ENCODE measurements at places on chromosomes 5 and 9.
A peak's percentile ranks its signal among the peaks of the same experiment; 100 is the strongest.

DNA sequence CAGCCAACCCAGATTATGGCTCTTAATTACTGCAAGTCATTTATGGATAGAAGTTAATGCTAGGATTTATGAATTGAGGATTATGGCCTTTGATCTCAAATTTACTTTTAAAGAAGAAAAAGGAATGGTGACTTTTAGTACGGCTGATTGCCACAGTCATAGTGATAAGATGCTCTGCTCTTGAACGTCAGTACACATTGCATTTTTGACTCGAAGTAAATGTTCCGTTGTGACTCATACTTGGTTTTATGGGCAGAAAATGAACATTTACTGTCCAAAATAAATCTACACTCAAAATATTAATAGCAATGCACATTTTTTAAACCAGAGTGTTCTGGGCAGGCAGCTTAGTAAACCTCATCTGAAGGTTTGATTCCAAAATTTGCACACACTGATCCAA lies 830 bp downstream of the ADAMTSL1 start:
- DNase-seq: no peak

DNA sequence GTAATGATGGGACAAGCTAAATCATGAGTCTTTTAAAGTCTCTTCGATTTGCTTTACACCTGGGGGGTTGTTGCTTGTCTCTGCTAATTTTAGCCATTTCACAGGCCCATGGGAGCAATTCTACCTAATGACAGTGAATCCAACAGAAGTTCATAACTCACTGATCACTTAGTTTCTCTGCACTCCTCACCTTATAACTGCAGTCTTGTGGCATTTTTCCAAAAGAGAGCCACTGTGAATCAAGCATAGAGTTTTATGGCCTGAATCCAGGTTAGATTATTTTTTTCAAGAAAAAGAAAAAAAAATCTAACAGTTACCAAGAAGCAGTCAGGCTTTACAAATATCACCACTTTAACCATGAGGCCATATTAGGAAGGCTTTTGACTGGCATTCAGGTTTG lies 1.5 kb upstream of the IL7R start:
- DNase-seq: no peak

DNA sequence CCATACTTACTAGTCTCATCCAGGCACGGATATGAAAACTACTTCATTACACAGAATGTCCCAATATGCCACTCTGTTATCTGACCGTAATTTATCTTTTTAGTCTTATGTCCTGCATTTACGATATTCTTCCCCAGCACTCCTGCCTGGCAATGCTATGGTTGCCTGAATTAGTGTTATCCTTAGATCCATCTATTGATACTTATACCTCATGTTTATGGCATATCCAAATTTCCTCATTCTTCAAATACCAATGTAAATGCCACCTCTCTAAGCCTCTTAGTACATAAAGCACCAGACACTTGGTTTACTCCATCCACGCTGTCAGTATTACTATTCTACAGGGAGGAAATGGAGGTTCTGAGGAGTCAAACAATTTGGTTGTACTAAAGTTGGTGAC lies 507.8 kb upstream of the NMUR2 start:
- DNase-seq: no peak

GRCh38 chr5:133581348-133581747 lies 31.0 kb downstream of the FSTL4 start:
- no peak for DNase-seq

DNA sequence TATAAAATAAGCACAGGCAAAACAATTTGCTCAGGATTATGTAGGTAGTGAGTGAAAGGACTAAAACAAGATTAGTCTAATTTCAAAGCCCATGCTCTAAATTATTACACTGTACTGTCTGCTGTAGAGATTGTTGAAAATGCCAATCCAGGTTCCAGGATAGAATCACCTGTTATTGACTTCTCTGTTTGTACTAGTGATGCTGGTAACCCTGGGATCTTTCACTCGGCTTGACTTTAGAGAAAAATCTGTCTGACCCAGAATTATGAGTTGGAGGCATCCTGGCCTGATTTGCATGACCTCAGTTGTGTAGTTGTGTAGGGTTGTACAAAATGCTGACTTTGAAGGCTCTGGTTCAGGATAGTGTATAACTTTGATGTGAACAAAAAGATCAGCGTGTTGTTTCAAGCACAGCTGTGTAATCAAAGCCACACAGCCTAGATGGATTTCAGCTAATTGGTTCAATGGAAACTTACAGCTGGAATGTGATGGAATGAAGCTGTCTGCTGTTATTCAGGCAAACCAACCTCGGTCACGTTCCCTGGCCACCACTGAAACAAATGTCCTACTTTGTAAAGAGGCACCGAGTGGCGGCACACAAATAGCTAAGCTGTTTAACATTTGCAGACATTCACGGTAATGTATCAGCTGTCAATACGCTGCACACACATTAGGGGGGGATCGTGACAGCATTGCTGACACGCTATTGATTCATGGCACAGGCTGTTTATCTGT lies 340.3 kb downstream of the KCTD16 start:
- no peak for DNase-seq

DNA sequence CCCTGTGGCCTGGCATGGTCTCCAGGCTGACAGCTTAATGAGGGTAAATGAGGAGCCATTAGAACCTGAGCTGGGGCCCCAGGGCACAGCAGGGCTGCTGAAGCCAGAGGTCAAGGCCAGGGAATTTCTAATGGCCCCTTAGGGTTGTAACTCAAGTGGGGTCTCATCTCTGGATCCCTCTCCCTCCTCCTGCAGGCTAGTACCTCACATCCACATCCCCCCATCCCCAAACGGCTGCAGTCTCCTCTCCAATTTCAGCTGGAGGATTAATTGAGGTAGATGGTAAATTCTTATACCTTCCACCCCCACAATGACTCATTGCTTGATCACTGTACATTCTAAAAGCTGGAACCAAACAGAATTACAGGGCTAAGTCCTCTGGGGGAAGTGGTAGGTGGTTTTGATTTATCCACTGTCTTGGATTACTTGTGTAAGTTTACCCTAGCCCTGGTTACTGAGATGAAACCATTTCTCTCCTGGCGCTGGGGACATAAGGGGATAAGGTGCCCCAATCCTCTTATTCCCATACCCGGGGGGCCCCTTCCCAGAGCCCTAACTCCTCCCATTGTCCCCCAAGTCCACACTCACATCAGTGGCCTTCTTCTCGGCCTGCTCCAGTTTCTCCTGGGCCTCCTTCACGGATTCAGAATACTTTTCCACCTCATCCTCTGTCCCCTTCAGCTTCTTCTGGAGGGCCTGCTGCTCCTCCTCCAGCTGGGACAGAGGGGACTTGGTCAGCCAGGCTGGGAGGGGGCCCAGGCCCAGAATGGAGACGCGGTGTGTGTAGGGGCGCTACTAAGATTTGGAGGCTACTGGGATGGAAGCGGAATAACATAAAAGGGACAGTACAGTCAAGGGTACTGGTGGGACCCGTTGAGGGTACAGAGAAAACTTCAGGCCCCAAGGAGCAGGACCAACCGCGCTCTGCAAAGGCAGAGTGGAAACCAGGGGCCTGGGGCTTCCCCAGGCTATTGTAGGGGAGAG lies 875 bp downstream of the TPM2 start:
- peak; percentile 83 for DNase-seq

DNA sequence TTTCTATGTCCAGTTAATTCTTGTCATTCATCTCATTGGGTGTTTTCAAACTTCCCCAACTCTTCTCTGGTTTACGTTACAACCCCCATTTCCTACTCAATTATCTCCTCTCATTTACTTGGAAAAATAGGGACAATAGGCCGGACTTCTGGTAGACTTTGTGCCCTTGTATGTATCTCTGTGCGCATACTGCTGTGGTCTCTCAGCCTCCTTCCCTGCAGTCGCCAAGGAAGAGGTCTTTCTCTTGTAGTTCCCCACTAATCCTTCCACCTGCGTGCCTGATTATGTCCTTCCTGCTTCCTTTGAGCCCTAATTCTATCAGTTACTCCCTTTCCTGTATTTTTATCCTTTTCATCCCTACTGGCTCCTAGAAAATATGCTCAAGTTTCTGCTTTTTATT lies 176.3 kb downstream of the GDNF start:
- DNase-seq: no peak

- peak; percentile 53 for DNase-seq
These were observed 114.6 kb downstream of the FAM170A start for GRCh38 chr5:119743927-119744326.

Measured in mammary epithelial cell (primary cell).